ENCODE measurements at places on chromosomes 5 and 9.

- peak; percentile 35 for DNase-seq
Observed at GRCh38 chr9:120900824-120901223, 23.8 kb upstream of the PHF19 start.

- no peak for DNase-seq
Observed at GRCh38 chr5:119597728-119598298, 31.5 kb upstream of the FAM170A start.

GRCh38 chr5:86175224-86175623 is 442.5 kb upstream of the COX7C start:
- peak; percentile 2 for DNase-seq

DNA sequence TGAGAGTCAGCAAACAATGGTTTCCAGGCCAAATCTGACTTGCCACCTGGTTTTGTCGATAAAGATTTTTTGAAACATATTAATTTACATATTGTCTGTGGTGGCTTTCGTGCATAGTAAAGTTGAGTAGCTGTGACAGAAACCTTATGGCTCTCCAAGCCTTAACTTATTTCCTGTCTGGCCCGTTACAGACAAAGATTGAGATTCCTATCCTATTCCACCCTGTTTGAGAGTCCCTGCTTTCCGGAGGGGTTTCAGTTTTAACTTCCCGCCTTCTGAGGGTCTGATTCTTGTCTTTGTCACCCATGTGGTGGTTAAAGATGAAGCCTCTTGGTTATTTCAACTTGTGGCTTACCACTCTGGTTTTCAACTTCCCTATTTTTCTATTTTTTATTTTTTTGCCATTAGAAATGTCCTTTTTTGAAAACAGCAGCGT is 11.4 kb downstream of the OTULIN start:
- no peak for DNase-seq

DNA sequence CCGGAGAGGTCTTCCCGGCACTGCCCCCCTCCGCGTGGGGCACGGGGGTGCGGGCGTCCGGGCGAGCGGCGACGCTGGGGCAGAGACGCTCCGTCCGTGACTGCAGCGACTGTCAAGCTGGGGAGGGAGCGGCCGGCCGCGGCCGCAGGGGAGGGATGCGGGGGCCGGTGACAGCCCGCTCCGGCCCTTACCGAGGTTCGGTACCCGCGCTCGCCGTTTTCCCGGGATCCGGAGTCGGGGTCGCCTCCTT is 400 bp downstream of the KDM4C start:
- no peak for DNase-seq

GRCh38 chr9:27367175-27367798 is 70.3 kb upstream of the EQTN start:
- DNase-seq, result no peak

DNA sequence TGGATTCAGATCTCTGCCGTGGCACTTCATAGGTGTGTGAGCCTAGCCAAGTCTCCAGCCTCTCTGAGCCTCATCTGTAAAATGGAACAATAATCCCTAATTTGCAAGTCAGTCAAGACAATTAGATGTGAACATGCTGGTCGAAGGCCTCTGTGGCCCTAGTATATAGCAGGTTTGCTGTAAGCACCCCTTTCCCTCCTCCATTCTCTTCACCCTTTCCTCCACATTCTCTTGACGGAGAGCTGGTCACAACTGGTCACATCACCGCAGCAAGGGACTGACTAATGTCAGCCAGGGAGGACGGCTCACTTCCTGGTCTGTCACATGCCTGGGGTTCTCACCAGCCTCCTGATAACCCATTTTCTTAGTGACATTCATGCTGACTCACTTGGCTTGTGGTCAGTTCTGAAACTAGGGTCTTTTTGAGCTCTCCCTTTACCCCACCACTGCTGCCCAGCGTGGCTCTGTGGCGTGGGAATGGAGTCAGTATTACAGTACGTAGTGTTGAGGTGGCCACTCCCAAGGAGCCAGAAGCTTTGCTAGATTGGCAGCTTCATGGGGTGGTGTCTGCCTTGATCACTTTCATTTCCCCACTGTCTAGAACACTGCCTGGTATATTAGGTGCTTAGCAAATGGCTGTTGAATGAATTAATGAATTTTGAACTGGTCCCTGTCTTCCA is 47.8 kb downstream of the ERGIC1 start:
- DNase-seq, result peak; percentile 46

DNA sequence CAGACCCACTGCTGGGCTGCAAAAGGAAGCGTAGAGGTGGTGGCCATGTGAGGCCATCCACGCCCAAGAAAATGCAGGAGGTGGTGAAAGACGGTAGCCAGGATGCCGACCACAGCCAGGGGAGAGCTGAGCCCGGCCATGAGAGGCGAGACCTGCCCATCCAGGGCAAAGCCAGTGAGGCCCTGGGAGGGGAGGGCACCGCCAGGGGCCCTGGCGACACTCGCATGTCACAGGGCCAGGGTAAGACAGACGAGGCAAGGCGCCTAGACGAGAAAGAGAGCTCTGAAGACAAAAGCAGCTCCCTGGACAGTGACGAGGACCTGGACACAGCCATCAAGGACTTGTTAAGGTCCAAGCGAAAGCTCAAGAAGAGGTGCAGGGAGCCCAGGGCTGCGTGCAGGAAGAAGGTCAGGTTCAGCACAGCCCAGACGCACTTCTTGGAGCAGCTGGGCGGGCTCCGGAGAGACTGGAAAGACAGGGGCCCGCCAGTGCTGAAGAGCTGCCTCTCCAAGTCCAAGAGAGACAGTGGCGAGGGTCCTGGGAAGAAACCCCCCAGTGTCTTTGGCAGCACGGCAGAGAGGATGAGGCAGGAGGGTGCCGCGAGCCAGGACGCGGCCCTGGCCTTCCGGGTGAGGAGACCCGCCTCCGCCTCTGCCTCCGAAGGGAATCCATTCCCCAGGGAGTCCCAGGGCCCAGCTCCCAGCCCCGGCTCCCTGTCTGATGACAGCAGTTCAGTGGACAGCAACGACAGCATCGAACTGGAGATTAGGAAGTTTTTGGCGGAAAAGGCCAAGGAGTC is 6.9 kb downstream of the PPP1R26 start:
- DNase-seq, result no peak

DNA sequence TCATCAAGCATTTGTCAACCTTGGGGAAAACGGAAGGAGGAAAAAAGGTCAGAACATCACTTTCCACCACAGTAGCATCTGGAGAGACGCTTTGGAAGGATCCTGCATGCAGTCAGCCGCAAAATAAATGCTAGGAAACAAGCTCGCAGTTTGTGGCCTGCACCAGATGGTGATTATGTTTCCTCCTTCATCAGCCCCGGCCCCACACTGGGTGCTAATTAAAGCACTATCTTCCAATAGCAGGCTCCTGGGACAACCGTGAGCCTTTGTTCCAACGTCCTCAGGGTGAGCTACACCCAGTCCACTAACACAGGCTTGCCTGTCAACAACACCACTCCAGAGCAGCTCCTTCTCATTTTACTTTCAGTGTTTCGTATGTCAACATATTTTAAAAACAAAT is 64.0 kb downstream of the RNF130 start:
- DNase-seq, result no peak

GRCh38 chr9:124122321-124122720 is 110.8 kb downstream of the LHX2 start:
- DNase-seq, result no peak

DNA sequence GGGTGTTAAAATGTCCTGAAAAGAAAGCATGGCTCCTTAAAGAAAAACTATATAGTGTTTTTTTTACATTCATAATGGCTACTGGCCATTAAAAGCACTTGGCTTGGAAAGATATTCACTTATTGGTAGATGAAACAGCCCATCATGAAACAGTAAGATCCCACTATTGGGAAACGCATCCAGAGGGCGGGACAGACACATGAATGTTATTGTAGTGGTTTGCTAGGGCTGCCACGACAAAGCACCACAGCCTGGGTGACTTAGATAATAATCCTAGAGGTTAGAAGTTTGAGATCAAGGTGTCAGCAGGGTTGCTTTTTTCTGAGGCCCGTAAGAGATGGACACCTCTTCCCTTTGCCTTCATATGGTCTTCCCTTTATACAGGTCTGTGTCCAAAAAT is 139.4 kb upstream of the ANKH start:
- no peak for DNase-seq

DNA sequence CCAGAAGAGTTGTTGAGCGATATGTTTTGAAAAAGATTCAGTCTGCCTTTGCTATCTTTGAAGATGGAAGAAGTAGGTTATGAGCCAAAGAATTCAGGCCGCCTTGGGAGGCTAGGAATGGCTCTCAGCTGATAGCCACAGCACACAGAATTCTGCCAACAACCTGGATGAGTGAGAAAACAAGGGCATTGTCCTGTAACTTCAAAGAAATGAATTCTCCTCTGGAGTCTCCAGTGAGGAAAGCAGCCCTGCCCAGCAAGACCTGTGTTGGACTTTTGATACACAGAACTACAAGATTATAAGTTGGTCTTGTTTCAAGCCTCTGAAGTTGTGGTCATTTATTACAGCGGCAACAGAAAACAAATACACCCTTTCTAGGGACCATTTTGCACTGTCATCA is 509.9 kb upstream of the ZNF608 start:
- no peak for DNase-seq

GRCh38 chr5:4418084-4418483 is 722.0 kb upstream of the ADAMTS16 start:
- no peak for DNase-seq

GRCh38 chr9:93252781-93253530 is 69.0 kb downstream of the WNK2 start:
- DNase-seq, result no peak

- DNase-seq, result no peak
Observed at GRCh38 chr5:96633820-96634219, 28.4 kb upstream of the CAST start.

DNA sequence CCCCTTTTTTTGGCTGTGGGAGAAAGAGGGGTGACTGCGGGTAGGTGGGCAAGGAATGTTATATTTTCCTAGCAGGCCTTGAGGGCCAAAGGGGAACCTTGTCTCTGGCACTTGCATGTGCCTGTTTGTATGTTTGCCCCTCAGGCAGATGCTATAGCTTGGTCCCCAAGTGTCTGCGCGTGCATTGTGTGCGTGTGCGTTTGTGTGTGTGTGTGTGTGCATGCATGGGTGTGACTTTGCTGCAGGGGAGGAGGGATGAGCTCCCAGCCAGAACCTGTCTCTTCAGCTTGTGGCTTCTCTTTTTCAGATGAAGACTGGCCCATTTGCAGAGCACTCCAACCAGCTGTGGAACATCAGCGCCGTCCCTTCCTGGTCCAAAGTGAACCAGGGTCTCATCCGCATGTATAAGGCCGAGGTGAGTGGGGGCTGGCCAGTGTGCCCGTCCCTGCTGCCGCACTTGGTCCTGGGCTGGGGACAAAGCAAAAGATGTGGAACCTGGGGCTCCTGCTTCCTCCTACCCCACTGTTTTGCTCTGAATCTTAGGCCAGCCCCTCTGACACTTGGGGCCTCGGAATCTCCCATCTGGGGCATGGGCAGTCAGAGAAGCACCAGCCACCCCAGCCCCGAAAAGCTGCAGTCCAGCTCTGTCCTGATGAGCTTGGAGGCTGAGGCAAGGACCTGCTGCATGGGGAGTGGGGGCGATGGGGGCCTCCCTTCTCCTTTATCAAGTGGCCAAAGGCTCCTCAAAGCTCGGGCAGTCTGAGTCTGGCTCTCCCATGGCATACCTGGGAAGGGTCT is 31.1 kb downstream of the PTPA start:
- DNase-seq, result no peak

- DNase-seq, result peak; percentile 35
Observed at GRCh38 chr9:113677057-113677456, 199.1 kb upstream of the ZNF618 start.

DNA sequence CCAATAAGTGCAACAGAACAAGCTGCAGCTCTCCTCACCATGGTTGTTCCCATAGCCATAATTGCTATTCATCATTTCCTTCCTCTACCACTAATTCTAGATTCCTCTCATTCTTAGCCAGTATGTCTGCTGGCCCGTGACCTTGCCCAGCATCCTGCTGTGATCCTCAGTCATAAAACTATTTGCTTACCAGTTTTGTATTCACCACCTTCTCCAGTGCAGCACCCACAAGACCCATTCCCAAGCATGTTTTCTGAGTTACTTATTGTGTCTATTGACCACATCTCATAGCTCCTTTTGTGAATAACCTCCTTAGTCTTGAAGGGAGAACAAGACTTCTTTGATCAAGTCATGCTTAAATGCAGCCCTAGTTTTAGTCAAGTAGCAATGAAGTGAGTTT is 488.0 kb upstream of the CTNND2 start:
- no peak for DNase-seq

- DNase-seq, result no peak
Observed at GRCh38 chr5:160555581-160555970, 133.9 kb downstream of the PTTG1 start.

DNA sequence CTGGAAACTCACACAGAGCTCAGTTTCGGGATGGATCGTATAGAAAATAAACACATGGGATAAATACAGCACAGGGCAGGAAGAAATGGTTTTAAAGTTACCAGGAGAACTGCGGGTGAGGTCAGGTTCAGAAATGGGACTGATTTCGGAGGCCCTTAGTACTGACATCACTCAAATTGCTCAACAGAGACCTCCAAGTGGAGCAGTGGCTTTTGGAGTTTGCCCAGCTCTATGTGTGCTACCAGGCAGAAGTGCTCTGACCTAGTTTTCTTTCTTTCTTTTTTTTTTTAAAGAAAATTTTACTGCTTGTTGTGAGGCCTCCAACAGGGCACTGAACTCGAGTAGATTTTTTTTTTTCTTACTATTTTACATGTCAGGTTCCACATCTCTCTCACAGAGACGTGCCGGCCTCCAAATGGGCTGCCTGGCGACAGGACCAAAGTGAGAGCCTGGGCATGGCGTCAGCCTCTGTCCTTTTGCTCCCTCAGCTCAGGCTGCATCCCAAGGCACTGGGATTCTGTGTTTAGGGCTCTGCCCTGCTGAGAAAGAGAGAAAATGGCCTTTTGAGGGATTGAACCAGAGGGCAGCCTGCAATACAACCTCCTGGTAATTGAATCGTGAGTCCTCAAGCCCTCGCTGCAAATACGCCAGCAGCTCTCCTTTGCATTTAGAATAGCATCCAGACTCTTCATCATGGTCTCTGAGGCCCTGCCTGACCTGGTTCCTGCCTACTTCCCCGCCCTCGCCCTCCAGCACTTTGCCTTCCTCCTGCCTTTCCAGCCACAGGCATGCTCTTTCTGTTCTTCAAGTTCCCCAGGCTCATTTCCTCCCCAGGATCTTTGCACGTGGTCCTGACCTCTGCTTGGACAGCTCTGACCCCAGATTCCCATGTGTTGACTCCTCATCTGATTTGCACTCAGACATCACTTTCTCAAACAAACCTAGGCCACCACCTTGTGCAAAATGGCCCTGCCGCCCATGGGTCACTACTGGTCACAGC is 173.5 kb downstream of the FGF1 start:
- no peak for DNase-seq

DNA sequence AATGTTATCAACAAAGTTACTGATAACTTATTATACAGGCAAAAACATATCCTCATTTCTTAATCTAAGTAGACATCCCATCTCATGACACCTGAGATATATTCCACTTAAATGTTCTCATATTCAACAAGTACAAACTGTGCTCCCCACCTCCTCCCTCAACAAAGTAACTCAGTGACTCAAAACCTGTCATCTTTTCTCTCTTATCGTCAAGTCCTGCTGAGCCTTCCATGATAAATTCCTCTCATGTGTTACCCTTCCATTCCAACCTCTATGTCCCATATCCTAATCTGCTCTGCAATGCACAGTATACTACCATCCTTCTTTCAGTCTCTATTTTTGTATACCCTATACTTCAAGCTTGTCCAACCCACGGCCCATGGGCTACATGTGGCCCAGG is 13.6 kb downstream of the RNF145 start:
- no peak for DNase-seq
